ENCODE measurements at places on chromosomes 16 and 17. TPM values are rescaled to one million over a fixed set of nuclear protein-coding genes. Genes with fewer than 3 reads are reported as not detected.

TMEM114 gene
- not detected for total RNA-seq

DNAI2 gene
- total RNA-seq: not detected

CCL18 gene
- total RNA-seq: 1.3 TPM

COL1A1 gene
- total RNA-seq: 67.2 TPM

WDR90 gene
- total RNA-seq: 9.6 TPM

PIK3R5 gene
- total RNA-seq: 28.6 TPM

UTS2R gene
- total RNA-seq: 0.33 TPM

TAOK1 gene
- 62.6 TPM for total RNA-seq

PPY gene
- not detected for total RNA-seq

ADCY9 gene
- 14.4 TPM for total RNA-seq

TMEM88 gene
- total RNA-seq: 5.7 TPM

SLC6A4 gene
- 0.29 TPM for total RNA-seq

All from breast epithelium (tissue), 4 donors.